Breast epithelium (tissue), 4 donors: ENCODE measurements at places on chromosomes 11 and 22. TPM values are rescaled to one million over a fixed set of nuclear protein-coding genes. Genes with fewer than 3 reads are reported as not detected.

The PATE4 gene
- total RNA-seq = not detected

The KRTAP5-8 gene
- 0.32 TPM for total RNA-seq

The C11orf87 gene
- total RNA-seq = not detected

The TTLL12 gene
- total RNA-seq = 25.9 TPM

The CARD16 gene
- 5.9 TPM for total RNA-seq

The PGA3 gene
- 11.3 TPM for total RNA-seq

The A4GALT gene
- total RNA-seq = 6.6 TPM

GRCh38 chr11:14079011-14079410 is 116.5 kb downstream of the SPON1 start:
- H3K4me1 ChIP-seq = no peaks in the 10 kb centered on the region
- no peaks in the 10 kb centered on the region for H3K36me3 ChIP-seq
- no peak overlapping the region for H3K27ac ChIP-seq
- H3K4me3 ChIP-seq = no peak overlapping the region
- no peak for DNase-seq
- no peaks in the 10 kb centered on the region for H3K27me3 ChIP-seq

DNA sequence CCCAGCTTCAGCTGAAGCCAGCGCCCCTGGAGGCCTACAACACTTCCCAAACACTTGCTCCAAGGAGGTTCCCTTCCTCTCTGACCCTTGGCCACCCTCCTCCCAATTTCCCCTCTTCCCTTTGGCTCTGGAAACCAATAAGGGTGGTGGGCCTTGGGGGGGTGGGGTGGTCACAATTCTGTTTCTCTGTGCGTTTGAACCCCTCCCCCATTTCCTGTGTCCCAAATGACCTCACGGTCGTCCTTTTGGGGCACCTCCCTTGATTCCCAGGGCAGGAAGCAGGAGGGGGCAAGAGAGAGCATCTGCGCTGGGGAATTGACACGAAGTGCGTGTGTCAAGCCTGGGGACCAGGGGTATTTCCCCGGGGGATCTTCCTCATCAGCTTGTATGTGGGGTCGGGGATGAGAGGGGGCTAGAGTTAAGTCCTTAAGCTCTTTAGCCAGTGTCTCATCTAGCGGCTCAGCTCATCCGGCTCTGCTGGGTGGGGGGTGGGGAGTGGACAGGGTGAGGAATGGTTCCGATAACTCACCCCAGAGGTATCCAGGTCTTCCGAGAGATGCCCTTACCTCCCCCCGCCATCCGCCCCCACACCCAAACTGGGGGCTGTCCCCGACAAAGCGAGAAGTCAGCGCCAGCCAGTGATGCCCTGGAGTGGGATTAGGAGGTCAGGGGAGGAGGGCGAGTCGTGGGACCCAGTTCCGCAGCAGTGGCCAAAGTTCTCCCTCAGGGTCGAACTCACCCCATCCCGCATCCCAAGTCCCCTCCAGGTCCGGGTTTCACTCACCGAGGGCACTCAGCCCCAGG is 587 bp downstream of the ESAM start:
- peak overlapping the region; percentile 60 for H3K27ac ChIP-seq
- H3K4me3 ChIP-seq = peak overlapping the region; percentile 66
- no peaks in the 10 kb centered on the region for H3K36me3 ChIP-seq
- H3K4me1 ChIP-seq = no peaks in the 10 kb centered on the region
- peaks cover 60% of the 10 kb centered on the region for H3K27me3 ChIP-seq

GRCh38 chr11:121257976-121258375 is 34.6 kb upstream of the SC5D start:
- no peak overlapping the region for H3K4me3 ChIP-seq
- H3K36me3 ChIP-seq = no peaks in the 10 kb centered on the region
- H3K4me1 ChIP-seq = no peaks in the 10 kb centered on the region
- no peak for DNase-seq
- H3K27ac ChIP-seq = no peak overlapping the region

DNA sequence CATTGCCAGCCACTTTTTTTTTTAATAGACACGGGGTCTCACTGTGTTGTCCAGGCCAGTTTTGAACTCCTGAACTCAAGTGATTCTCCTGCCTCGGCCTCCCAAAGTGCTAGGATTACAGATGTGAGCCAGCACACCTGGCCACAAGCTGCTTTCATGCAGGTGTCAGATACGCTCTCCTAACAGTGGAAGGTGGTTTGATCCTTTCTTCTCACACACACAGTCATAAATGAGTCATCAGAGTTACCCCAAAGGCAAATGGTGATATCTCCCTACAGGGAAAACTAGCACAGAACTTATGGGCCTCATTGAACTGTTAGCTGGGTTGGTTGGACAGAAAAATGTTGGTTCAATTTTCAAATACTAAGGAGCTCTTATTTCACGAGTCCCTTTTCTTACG is 38.2 kb upstream of the UBASH3B start:
- H3K4me3 ChIP-seq = no peak overlapping the region
- H3K36me3 ChIP-seq = no peaks in the 10 kb centered on the region
- H3K4me1 ChIP-seq = no peaks in the 10 kb centered on the region
- no peak for DNase-seq

GRCh38 chr11:11370255-11370961 is 17.4 kb upstream of the CSNK2A3 start:
- H3K27ac ChIP-seq = no peak overlapping the region
- H3K36me3 ChIP-seq = no peaks in the 10 kb centered on the region
- DNase-seq = no peak
- no peaks in the 10 kb centered on the region for H3K27me3 ChIP-seq

DNA sequence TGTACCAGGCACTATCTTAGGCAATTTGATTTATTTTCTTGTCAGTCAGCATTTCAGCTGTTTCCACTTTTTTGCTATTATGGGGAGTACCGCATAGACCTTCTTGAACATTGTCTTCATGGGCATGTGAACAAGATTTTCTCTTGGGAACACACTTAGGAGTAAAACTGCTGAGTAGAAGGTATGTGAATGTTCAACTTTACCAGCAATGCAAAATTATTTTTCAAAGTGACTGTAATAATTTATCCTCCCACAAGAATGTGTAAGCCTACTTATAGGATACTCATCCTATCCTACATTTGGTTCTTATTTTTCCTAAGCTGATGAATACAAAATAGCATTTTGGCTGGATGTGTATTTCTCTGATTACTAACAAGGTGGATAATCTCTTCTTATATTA is 132.0 kb upstream of the NAV2 start:
- no peaks in the 10 kb centered on the region for H3K36me3 ChIP-seq
- no peak overlapping the region for H3K4me3 ChIP-seq

DNA sequence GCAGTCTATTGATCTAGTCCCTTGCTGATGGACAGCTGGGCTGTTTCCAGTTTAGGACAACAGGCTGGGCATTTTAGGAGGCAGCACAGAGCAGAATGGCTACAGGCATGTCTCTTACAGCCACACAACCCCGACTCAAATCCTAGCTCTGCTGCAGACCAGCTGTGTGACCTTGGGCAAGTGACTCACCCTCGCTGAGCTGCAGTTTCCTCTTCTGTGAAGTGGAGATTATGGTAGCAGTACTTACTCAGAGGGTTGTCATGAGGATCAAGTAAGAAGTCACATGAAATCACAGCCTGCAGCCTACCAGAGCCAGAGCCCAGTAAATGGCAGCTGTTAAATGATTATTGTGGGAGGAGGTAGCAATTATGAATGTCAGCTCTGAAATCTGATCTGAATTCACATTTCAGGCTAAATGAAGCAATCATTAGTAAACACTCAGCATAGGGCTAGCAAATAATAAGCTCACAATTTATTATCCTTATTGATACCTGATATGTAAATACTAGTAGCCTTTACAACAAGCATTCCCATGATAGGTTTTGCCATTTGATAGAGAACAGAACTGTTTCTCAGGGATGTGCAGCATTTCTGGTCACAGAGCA is 58.9 kb downstream of the MYEOV start:
- no peak overlapping the region for H3K4me3 ChIP-seq
- no peak overlapping the region for H3K27ac ChIP-seq
- DNase-seq = peak; percentile 4
- H3K36me3 ChIP-seq = no peaks in the 10 kb centered on the region
- H3K27me3 ChIP-seq = peaks cover 6% of the 10 kb centered on the region
- no peaks in the 10 kb centered on the region for H3K4me1 ChIP-seq

- H3K4me1 ChIP-seq = peaks cover 8% of the 10 kb centered on the region
- peak overlapping the region; percentile 54 for H3K4me3 ChIP-seq
- DNase-seq = no peak
- no peak overlapping the region for H3K27ac ChIP-seq
- H3K27me3 ChIP-seq = peaks cover 83% of the 10 kb centered on the region
These were observed 802 bp downstream of the TENM4 start for GRCh38 chr11:79439886-79440570.

- no peaks in the 10 kb centered on the region for H3K4me1 ChIP-seq
- no peak overlapping the region for H3K27ac ChIP-seq
- no peak for DNase-seq
- no peaks in the 10 kb centered on the region for H3K36me3 ChIP-seq
- no peaks in the 10 kb centered on the region for H3K27me3 ChIP-seq
These were observed 14.3 kb upstream of the BCL9L start for GRCh38 chr11:118939953-118940598.

DNA sequence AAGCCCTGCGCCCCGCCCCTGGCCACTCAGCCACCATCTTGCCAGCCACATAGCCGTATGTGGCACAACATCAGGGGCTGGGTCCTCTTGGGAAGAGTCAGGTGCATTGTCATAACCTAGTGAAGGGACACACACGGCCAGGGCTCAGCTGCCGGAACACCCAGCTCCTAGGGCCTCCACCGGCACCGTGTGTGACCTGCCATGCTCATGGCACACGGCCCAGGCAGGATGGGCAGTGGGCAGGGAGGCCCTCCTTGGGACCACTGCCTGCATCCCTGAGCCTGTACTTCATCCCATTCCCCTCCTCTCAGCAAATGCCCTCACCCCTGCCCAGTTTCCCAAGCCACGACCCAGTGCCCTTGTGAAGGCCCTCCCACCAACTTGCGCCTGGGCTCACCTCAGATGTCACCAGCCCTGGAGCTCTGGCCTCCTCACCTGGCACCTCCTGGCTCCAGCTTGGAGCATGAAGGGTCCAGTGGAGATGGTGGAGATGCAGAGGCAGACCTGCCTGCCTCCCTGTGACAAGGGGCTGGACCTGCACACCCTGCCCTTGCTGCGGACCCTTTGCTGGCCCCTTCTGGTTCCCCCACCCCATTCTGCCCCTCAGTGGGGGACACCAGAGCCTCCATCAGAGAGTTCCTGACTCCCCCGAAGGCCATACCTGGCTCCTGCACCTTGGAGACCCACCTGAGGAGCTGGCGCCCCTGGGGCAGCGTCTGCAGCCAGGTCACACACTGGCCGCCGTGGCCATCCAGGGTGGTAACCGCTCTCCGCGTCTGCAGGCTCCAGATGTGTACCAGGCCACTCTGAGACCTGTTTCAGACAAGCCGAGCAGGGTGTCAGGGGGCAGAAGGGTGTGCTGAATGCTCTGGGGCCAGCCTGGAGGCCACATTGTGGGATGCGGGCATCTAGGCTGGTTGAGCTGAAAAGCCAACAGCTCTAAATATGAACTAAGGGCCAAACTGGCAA is 34.5 kb downstream of the GNB1L start:
- no peak overlapping the region for H3K4me3 ChIP-seq
- no peak overlapping the region for H3K27ac ChIP-seq
- DNase-seq = no peak
- no peaks in the 10 kb centered on the region for H3K27me3 ChIP-seq
- no peaks in the 10 kb centered on the region for H3K36me3 ChIP-seq
- peaks cover 22% of the 10 kb centered on the region for H3K4me1 ChIP-seq

GRCh38 chr22:20115691-20116375 is at the start of gene RANBP1:
Gene RANBP1, plus strand, starts transcription at chr22:20116104. Its CDS starts 81 bp downstream, at chr22:20116185.
- H3K4me3 ChIP-seq = peak within 1 kb of the TSS; percentile 94
- H3K27ac ChIP-seq = peak within 1 kb of the TSS; percentile 91
- no peaks in the 10 kb centered on the region for H3K36me3 ChIP-seq
- no peak for DNase-seq
- H3K4me1 ChIP-seq = peaks cover 5% of the 10 kb centered on the region
- H3K27me3 ChIP-seq = no peaks in the 10 kb centered on the region
